Stimulated activated CD8-positive, alpha-beta memory T cell treated with anti-CD3 and anti-CD28 coated beads, Interleukin-7, amount 100 ng/mL, for 1 hour (primary cell): ENCODE measurements at places on chromosomes 7 and 10.

- DNase-seq: no peak
These were observed 31.8 kb upstream of the HMX3 start for GRCh38 chr10:123103944-123104343.

DNA sequence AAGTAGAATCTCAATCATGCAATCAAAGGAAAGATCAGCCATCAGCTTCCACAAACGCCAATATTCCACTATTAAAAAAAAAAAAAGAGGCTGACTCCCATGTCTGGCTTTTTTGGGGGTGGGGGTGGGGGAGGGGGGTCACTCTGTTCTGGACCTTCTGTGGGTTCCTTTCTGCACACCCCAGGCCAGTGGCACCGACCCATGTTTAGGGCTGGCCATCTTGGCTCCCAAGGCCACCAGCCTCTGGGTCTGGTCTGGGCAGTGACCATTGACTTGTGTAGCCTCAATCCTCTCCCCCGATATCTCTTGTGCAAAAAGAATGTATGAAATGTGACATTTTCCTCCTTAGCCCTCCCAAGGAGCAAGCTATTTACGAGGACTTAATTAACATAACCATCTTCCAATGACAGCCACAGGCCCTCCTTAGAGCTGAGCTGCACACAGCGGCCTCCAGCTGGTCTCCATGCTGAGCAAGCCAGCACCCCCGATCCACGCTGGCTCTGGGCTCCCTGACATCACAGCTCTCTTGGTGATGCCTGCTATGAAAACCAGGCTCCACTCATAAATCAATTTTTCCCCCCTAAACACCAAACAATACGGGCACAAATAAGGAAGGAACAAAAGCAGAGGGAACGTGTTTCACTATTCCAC is 100.1 kb downstream of the ZRANB1 start:
- no peak for DNase-seq

- no peak for DNase-seq
These were observed 337.0 kb downstream of the FRMD4A start for GRCh38 chr10:13993673-13994089.

- no peak for DNase-seq
These were observed 75.7 kb downstream of the C10orf105 start for GRCh38 chr10:71643904-71644303.

GRCh38 chr7:25619963-25620799 is 391.9 kb upstream of the NPVF start:
- DNase-seq: no peak

DNA sequence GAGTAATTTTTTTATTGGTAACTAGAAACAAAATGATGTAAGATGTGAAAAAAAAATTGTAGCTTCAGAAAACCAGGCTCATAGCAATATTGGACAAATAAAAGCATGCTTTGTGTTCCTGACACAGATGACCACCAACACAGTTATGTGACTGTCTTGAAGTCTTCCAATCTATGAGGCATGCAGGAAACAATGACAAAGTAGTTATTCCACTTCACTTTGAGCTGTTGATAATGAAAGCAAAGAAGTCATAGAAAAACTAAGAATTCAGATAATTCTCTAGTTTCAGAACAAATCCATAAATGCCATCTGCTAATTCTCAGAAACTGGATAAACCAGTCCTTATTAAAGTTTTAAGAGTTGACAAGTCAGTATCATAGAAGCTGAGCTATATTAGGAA is 378.4 kb upstream of the SEMA3D start:
- DNase-seq: no peak

- no peak for DNase-seq
These were observed 513.0 kb downstream of the INHBA start for GRCh38 chr7:41189866-41190265.

DNA sequence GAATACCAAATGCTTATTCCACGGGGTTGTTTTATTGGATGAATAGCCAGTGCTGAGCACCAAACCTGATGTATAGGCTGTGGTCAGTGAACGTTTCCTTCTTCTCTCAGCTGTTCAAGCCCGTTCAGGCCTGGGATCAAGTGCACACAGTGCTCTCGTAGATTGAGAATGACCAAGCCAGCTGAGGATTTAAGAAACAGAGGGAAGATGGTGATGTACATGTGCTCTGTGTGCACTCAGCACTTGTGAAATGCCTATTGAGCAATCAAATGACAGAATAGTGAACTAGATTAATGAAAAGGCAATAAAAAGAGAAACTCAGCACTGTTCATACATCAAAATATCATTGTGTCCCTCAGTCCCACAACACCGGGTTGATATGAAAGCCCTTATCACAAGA is 302.5 kb downstream of the BMPER start:
- no peak for DNase-seq

DNA sequence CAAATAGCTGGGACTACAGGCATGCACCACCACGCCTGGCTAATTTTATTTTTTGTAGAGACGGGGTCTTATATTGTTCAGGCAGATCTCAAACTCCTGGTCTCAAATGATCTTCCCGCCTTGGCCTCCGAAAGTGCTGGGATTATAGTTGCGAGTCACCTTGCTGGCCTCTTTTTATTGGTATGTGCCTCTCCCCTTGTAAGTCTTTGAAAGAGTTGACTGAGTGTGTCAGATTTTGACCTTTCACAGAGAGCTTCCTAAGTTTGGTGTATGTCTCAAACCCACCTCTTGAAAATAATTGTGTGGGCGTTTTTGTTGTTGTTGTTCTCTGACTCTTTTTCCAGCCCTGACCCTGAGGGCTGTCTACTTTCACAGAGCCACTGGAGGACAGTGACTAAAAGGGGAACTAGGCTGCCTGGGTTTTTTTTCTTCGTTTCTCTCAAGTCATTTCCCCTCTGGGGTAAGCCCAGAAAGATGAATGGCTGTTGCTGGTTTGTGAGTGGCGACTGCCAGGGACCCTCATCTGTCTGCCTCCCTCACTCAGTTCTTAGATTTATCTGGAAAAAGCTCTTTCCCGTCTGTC is 262.8 kb downstream of the ZEB1 start:
- no peak for DNase-seq

GRCh38 chr7:20798081-20798693 is 11.5 kb upstream of the SP8 start:
- DNase-seq: no peak

DNA sequence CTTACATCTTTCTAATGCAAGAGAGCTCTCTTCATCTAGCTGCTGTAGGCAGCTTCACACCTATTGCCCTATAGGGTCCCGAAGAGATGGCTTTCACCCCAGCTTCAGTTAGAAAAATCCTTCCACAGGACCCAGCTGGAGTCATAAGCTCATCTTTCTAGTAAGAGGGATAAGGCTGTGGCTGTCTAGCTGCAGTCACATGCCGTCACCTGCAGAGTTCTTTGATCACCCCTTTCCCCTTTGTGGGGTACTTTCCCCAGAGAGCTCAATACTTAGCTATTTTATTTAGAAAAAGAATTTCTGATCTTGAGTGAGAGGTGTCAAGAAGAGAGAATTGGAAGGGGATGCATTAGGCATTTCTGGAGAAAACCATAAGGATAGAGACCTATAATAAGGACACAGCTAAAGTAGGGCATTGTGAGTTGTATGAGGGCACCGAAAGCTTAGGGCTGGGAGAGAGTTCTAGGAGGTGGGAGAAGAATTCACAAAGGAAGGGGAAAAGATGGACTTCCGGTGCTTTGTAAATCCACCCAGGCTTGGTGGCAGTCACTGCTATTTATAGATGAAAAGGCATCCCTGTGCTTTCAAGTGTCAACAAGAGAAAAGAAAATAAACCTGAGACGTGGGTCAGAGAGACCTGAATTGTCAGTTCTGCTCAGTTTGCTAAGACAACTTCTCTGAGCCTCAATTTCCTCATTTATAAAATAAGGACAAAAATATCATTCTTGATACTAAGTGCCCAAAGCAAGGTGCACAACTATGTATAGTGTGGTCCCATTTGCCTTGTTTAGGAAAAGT is 11.1 kb upstream of the ST8SIA6 start:
- DNase-seq: no peak

DNA sequence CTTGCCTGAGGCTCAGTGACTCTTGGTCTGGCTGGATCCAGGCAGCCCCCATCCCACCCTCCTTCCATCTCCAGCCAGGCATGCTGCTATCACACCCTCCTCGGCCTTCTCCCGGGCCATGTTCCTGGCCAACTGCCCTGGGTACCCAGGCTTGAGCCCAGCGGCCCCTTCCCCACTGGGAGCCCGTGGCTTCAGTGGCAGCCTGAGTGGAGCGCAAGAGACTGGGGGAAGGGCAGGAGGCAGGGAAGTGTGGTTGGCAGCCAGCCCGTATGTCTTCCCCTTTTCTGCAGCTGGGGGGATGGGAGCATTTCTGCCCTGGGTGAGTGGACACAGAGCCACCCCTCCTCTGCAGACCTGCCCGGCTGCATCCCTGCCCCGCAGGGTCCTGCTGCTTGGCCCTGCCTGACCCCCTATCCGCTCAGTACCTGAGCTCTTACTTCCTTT is 148.5 kb downstream of the ARHGAP22 start:
- no peak for DNase-seq

- DNase-seq: no peak
These were observed 22.3 kb upstream of the SLC25A13 start for GRCh38 chr7:96344236-96344635.

DNA sequence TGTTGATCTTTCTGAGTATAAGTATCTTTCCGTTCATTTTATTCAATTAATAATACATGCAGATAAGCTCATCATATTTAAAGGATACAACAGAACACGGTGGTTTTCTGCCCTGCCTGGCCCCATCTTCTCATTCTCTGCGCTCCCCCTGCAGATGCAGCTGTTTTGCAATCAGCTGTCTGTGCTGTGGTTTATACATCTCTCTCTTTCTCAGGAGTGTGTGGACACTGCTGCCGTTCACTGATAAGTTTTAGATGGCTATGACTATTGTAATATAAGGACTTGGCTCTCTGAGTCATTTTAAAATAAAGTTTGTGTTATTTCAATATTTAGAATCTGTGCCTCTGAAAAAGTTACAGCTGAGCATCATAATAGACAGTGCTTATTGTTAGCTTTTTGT is 54.5 kb downstream of the CUL1 start:
- DNase-seq: no peak

GRCh38 chr7:96033009-96033598 is 260.8 kb downstream of the DYNC1I1 start:
- no peak for DNase-seq

- no peak for DNase-seq
These were observed 1055.1 kb downstream of the KCNMA1 start for GRCh38 chr10:76582531-76582930.

- DNase-seq: no peak
These were observed 31.5 kb upstream of the RSBN1L start for GRCh38 chr7:77664715-77665114.
